ENCODE measurements at places on chromosomes 1 and 21.

DNA sequence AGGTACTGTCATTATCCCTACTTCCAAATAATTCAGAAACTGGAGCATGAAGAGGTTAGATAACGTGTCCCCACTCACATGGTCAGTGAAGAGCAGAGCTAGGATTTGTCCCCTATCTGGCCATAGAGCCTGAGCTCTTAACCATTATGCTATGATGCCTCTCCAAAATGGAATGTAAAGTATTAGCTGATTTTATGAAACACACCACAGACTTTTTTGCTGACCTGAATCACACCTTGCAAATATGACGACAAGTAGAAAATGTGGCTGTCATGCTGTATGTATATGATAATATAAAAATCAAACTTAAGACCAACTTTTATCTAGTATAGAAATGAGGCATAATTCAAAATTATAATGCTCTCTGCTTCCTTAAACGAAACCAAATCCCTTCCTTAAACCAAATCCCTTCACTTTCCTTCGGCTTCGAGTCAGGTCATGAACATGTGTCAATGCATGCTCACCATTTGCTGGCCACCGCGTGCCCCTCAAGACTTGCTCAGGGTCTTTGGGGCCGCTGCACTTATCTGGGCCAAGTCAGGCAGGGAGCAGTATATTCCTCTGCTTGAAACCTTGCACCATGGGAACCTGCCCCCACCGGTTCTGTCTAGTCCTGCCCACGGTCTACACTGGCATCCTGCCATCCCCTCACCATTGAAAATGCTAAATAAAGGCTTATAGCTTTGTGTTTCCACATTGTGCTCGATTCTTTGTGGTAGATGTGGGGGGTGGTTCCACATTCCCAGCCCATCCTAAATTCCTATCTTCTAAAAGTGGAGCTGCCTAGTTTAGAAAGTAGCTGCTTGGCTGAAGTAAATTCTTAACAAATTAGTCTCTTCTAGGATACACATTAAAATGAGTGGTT lies 1.6 kb upstream of the TMCC2 start:
- DNase-seq = no peak

GRCh38 chr1:245805532-245805931 lies 650.7 kb downstream of the KIF26B start:
- DNase-seq = no peak

GRCh38 chr1:227795732-227796131 lies 19.7 kb upstream of the PRSS38 start:
- no peak for DNase-seq

- DNase-seq = no peak
These were observed 38.3 kb downstream of the RNF115 start for GRCh38 chr1:145785547-145785946.

DNA sequence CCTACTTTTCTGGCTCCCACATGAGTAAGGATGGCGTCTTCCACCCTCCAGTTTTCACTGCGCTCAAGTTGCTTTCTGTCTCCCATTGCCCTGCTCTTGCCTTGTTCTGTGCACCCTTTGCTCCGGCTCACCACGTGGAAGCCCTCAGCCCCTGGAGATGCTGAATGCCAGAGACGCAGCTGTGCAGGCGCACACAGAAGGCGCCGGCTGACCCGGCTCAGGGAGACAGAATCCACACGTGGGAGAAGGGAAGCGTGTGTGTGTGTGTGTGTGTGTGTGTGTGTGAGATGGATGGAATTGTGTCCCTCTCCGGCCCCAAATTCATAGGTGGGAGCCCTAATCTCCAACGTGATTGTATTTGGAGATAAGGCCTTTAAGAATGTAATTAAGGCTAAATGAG lies 118.2 kb upstream of the ERRFI1 start:
- no peak for DNase-seq

DNA sequence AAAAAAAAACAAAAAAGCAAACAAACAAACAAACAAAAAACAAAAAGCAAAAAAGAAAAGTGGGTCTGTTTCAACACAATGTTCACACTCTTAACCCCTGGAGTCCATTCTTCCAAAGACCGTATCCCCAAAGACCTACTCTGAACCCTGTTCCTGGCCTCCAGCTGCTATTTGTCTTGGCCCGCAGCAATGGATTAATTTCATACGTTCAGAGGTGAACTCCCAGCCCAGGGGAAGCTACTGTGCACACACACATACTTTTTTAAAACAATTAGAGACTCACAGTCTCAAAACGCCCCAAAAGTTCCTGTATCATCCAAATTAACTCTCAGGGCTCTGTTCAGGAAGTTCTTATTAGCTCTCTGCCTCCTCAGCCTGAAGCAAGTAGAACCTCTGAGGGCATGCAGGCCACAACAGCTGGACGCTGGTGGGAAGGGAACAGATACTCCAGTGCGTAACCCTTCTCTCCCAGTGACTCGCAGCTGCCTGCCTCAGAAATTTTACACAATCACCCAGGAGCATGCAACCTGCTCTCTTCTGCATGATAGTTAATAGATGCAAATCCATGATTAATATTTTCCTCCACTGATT lies 395.4 kb downstream of the RRAGC start:
- no peak for DNase-seq

DNA sequence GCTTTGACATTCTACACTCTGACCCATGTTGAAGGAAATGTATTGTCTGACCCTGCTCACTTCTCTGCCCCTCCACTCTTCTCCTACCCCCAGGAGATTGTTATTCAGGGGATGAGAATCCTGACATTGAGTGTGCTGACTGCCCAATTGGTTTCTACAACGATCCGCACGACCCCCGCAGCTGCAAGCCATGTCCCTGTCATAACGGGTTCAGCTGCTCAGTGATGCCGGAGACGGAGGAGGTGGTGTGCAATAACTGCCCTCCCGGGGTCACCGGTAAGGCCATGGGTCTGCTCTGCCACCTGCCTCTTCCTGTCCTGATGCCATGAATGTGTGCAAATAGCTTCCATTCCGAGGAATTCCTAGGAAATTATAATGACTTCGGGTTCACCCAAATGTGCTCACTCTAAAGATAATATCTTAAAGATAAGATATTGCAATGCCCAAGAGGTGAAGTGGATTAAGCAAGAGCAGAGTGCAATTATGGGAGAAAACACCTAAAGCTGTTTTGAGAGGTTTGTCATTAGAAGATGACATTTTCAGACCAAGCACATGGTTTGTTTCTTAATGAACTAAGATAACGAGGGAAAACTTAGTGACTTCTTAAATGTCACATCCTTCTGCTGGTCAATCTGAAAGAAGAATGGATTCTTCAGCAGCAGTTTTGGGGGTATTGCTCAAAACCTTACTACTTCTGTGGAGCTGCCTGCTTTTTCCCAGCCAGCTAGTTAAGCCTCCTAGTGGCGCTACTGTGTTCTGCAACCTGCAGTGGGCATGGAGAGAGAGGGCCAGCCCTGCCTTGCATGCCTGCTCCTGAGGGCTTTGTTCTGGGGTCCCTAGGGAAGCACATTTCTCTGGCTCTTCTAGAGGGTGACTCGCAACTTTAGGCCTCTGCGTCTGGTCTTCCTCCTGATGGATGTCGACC lies 41.6 kb downstream of the LAMC2 start:
- DNase-seq = no peak

DNA sequence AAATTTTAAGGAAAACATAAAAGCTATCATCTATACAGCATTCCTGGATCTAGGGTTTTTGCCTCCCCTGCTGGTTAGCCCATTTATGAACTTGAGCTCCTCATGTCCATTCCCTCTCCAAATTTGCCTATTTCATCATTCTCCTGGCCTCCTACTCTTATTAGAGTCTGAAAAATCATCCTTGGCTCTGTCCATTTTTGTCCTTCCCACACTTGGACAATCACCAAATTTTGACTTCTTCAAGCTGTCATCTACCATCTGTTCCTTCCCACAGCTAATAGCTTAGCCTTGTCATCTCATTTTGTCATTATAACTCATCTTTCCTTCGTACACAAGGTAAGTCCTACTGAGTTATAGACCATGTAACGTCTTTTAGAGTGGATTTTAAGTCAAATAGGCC lies 2.2 kb upstream of the HENMT1 start:
- no peak for DNase-seq

- DNase-seq = no peak
These were observed 30.5 kb upstream of the NTNG1 start for GRCh38 chr1:107110326-107110725.

GRCh38 chr1:64518692-64519481 lies 49.0 kb downstream of the CACHD1 start:
- DNase-seq = no peak

DNA sequence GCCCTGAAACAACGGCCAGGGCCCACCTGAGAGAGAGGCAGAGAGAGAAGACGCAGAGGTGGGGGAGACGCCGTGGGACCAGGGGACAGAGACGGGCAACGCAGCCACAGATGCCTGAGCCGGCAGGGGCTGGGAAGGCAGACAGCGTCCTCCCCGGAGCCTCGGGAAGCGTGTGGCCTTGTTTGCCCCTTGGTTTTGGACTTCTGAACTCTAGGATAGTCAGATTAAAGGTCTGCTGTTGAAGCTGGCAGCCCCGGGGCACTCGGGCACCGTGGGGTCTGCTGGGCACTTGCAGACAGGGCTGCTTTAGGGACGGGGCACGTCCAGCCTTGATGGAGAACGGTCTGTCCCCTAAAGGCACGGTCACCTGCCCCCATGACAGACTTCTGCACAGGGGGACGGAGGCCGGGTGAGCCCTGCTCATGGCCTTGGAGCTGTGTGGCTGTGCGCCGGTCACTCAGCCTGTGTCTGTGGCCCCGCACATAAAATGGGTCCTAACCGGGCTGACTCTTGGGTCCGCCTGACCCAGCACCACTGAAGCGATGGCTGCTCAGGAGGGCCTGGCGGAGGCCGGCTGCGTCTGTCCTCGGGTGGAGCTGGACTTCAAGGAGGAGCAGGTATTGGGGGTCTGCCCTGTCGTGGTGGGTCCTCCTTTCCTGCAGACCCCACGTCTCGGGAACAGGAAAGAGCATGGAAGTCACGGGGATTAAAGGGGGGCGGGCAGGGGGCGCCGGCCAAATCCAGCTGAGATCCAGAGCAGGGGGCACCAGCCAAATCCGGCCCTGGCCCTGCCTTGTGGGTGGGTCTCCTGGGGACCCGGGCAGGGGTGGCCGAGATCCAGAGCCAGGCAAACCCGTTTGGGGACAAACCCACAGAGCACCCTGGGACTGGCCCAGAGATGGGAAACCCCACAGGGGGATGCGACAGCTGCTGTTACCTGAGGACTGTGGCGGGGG lies 9.6 kb upstream of the RNF223 start:
- no peak for DNase-seq

- no peak for DNase-seq
These were observed 99.6 kb upstream of the CACNA1E start for GRCh38 chr1:181383695-181384094.

DNA sequence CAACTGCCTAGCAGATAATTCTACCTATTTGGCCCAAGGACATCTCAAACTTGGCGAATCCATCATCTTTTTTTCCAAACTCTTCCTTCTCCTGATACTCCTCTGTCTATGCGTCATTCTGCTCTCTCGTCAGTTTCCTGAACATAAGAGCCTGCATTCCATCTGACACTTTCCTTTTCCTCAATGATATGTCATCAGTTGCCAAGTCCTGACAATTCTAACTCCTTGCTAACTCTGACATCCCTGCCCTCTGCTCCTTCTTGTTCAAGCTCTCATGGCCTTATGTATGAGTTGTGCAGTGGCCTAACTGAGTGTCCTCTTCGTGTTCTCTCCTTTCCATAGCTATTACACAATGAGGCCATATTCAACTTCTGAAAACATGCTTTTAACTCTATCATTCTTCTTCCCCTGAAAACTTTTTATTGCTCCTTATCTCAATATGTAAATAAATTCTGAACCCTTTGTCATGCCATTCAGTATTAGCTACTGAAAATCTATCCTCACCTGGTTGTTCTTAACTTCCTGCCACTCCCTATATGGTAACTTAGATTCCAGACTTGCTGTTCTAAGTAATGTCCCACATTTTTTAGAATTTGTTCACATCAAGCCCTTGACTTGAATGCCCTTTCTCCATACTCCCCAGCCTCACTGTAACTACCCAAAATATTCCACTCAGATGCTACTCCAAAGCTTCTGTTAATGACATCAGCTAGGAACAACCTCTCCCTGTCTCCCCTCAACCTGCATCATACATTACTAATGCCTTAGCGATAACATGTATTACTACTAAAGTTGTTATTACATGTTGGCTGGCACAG lies 11.5 kb downstream of the PALMD start:
- no peak for DNase-seq

DNA sequence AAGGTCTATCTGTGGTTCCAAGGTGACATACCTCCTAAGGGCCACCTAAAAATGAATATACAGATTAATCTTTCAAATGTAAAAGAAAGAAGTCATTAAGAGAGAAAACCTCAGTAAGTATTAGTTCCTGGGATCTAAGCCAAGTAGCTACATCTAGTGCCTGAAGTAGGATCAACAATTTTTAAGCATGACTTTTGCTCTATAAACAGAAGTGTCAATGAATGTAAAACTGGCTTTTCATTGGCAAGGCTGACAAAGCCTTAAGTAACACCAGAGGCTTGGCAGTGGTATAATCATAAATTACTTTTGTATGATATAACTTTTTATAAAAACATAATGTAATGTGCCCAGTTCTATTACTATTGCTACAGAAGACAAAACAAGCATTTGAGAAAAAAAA lies 12.2 kb upstream of the ACADM start:
- no peak for DNase-seq

DNA sequence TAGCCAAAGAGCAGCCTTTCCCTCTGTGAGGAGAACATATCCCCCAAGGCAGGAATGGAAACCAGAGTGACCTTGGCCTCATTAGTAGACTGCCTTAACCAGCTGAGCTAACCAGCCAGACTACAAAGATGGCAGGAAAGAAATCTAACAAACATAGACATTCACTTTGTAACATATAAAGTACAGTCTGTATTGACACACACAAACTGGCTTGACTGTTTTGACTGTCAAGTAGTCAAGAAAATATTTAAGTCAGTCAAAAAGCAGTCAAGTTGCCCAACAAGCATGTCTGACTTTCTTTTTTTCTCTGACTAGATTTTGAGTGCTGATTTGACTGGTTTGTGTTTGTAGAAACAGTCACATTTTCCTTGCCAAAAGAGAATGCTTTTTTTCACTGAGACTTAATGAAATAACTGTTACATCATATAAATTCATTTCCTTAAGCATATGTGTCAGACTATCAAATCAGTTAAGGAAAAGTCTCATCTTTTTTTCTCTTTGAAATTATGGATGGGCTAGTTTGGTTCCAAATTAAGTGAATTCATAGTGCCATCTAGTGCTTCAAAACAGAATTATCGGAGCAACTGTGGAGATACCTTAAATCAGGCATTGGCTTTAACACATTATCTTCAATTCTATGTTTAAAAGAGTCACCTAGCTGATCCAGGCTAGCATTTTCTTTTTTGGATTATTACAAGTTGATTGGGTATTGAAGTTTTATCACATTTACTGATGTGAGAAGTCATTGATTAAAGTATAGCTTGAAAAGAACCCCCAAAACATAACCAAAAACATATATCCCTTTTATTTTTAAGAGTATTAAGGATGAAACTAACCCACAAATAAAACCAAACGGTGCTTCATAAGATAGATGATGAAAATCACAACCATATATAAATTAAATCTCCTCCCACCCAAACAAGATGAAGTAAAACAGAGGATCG lies 75.0 kb downstream of the ATP6V1G3 start:
- DNase-seq = no peak
